Neural progenitor cell (in vitro differentiated cells): ENCODE measurements at places on chromosomes 6 and 20. TPM values are rescaled to one million over a fixed set of nuclear protein-coding genes. Genes with fewer than 3 reads are reported as not detected.

GRCh38 chr6:50128420-50129005, 78.8 kb upstream of the DEFB112 start:
- no peaks in the 10 kb centered on the region for H3K27me3 ChIP-seq
- H3K36me3 ChIP-seq, result no peaks in the 10 kb centered on the region
- H3K4me3 ChIP-seq, result no peak overlapping the region
- peak; percentile 20 for DNase-seq

Gene ABHD16B
- total RNA-seq, result not detected in 2 replicates

Gene SEMG1
- total RNA-seq, result not detected in 2 replicates

DNA sequence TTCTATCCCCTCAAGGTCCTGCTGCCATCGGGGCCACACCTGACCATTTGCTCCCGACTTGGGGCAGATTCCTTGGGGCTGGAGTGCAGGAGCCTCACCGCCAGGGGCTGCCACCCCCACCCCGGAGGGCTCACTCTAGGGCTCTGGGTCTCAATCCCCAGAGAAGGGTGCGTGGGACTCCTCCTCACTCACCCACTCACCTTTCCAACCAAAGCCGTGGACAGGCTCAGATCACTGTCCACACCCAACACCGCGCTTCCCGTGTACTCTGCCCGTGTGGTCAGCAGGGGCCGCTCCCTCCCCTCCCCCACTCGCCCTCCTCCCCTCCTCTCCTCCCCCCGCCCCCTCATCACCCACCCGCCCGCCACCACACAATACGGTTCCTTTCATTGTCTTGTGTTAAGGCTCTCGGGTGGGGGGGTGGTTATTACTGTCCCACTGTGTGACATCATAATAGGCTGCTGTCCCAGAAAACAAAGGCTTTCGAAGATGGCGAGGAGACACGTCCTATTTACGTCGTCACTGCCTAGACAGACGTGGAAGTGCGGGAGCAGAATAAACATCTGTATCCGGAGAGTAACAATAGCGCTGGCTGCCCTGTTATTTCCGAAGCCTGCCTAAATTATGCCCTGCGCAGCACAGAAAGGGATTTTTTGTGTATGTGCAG, 85.8 kb downstream of the YTHDF1 start:
- peak; percentile 52 for DNase-seq
- no peak overlapping the region for H3K27ac ChIP-seq
- peaks cover 11% of the 10 kb centered on the region for H3K27me3 ChIP-seq
- H3K36me3 ChIP-seq, result no peaks in the 10 kb centered on the region
- H3K4me3 ChIP-seq, result peak overlapping the region; percentile 17

Gene FAM83D
- 73.9 and 76.7 TPM in 2 replicates for total RNA-seq

DNA sequence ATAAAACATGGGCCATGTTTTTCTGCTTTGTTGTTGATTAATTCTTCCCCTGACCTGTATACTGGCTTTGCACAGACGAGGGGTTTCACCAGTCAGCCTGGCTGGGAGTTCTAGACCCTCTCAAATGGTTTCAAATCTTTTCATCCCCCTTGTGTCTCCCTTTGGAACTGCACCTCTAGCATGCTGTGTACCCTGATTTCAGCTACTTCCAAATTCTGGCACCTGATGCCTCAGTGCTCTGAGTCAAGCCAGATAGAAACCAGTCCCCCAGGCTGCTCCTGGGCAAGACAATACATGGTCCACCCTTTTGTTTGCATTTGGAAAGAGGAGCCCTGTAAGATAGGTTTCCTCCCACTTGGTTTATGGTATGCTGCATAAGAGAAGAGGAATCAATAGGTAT, 290.2 kb downstream of the BTBD3 start:
- H3K4me3 ChIP-seq, result no peak overlapping the region
- DNase-seq, result peak; percentile 75
- H3K27me3 ChIP-seq, result no peaks in the 10 kb centered on the region
- no peak overlapping the region for H3K27ac ChIP-seq
- no peaks in the 10 kb centered on the region for H3K4me1 ChIP-seq
- H3K36me3 ChIP-seq, result no peaks in the 10 kb centered on the region

Gene ADGRG6
- total RNA-seq, result 0.39 and 0.93 TPM in 2 replicates

DNA sequence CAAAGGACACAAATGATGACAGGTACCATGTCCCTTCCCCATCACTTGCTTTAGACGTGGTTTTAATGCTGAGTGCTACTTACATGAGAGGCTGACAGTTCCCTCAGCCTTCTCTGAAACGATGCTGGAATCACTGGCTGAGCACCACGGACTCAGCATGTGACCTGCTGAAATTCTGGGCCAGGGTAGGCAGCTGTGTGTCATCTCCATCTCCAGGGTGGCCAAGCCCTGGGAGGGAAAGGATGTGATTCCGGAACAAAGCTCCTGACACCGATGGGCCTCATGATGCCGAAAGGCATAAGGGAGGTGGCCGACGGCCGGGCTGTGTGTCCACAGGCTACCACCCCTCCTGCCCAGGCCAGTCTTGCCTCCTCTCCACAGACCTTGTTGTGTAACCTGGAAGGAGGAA, 184.3 kb upstream of the CST7 start:
- H3K27me3 ChIP-seq, result no peaks in the 10 kb centered on the region
- no peak overlapping the region for H3K27ac ChIP-seq
- no peak overlapping the region for H3K4me3 ChIP-seq
- no peaks in the 10 kb centered on the region for H3K4me1 ChIP-seq
- DNase-seq, result no peak

Gene TOMM6
- total RNA-seq, result 177 and 182 TPM in 2 replicates

DNA sequence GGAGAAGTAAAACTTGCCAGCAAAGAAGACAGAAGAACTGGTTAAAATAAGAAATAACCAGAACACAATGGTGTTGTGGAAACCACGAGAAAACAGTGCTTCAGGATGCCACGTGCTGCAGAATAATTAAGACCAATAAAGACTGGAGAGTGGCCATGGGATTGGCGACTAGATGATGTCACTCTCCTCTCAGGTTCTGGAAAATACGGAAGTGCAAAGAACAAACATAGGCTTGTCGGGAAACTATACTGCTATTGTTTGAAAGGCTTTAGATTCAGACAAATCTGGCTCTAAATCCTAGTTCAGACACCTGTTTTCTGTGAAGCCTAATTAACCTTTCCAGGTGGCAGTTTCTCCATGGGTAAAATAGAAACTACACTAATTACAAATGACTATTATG, 138.4 kb upstream of the STXBP5 start:
- H3K4me1 ChIP-seq, result no peaks in the 10 kb centered on the region
- H3K27me3 ChIP-seq, result no peaks in the 10 kb centered on the region
- DNase-seq, result no peak
- H3K27ac ChIP-seq, result no peak overlapping the region

GRCh38 chr6:45327956-45328522, at the start of gene RUNX2:
RUNX2 (plus strand) TSS chr6:45328330; CDS start chr6:45328727, 397 bp downstream.
- DNase-seq, result no peak
- no peak within 1 kb of the TSS for H3K4me3 ChIP-seq
- no peak within 1 kb of the TSS for H3K27ac ChIP-seq
- no peaks in the 10 kb centered on the region for H3K27me3 ChIP-seq

- H3K36me3 ChIP-seq, result no peaks in the 10 kb centered on the region
- H3K4me3 ChIP-seq, result no peak overlapping the region
- no peak for DNase-seq
- H3K4me1 ChIP-seq, result peaks cover 9% of the 10 kb centered on the region
- no peak overlapping the region for H3K27ac ChIP-seq
These were observed 95.4 kb downstream of the MKKS start for GRCh38 chr20:10338426-10339180.

Gene ADGRF1
- not detected in 2 replicates for total RNA-seq

DNA sequence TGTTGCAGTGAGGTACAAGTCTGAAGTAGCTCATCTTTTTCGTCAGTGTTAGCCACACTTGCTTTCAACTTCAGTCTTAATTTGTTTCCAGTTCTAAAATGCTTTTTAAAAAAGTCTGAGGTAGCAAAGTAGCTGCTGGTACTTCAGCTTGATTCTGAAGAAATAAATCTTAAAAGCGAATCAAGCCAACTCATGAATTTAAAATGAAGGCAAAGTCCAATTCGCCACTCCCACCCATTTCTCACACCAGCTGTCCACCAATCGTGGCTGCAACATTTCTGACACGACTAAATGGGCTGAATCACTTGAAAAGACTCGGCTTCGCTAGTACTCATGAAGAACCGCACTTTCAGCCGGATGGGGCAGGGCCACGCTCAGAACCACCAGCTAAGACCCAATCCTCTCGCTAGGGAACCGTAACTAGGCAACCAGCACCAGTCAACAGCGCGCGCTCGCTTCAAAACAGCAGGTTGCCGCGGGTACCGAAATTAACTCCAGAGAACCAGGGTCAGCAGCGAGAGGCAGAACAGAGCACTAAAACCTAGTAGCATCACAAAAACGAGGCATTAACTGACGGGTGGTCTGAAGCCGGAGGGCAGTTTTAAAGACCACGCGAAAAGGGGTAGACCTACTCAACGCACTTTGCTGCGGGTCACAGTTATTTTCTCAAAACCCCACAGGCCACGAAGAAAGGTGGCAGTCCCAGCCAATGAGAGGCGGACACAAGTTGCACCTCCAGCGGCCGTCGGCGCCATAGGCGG, 900 bp downstream of the BCLAF1 start:
- H3K4me1 ChIP-seq, result peaks cover 20% of the 10 kb centered on the region
- peak overlapping the region; percentile 99 for H3K27ac ChIP-seq
- H3K36me3 ChIP-seq, result no peaks in the 10 kb centered on the region
- H3K27me3 ChIP-seq, result no peaks in the 10 kb centered on the region

DNA sequence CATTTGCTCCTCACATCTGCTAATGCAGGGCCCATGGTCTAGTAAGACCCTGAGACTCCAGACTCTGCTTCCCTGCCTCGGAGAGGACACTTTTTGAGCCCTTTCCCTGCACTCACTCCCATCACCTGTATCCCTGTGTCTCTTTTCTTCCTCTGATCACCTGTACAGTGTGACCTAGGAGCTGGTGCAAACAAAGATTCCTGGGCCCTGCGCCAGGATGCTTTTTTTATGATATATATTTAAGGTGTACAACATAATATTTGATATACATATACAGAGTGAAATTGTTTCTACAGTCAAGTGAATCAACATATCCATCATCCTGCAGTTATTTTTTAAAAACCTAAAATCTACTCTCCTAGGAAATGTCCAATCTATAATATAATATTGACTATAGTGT, 355.4 kb downstream of the MAFB start:
- H3K36me3 ChIP-seq, result no peaks in the 10 kb centered on the region
- no peak overlapping the region for H3K4me3 ChIP-seq
- DNase-seq, result no peak
- no peak overlapping the region for H3K27ac ChIP-seq
- no peaks in the 10 kb centered on the region for H3K27me3 ChIP-seq

DNA sequence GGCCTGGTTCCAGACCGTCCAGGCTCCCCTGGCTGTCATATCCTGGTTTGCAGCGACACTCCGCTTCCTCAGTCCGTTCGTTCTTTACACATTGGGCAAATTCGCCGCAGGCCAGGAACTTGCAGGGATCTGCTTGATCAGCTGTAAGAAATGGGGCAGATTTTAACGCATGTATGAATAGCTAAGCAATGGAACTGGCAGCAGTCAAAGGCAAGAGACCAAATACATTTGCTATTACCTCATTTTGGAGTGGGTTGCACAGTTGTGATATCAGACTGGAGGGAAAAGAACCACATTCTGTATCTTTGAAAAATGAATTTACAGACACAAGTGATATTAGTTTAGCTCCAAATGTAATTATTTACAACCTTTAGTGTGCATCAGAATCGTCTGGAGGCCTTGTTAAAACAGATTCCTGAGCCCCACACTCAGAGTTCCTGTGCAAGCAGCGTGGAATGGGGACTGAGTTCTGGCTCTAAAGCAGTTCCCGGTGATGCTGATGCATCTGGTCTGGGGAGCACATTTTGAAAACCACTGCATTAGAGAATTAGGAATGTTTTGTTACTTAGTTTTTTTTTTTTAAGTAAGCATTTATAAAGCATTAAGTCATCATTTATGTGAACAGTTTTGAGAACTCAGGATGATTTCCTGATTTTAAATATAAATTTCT, 141.3 kb downstream of the IMPG1 start:
- no peak for DNase-seq
- H3K4me1 ChIP-seq, result peaks cover 9% of the 10 kb centered on the region
- no peaks in the 10 kb centered on the region for H3K36me3 ChIP-seq
- H3K27me3 ChIP-seq, result peaks cover 7% of the 10 kb centered on the region

Gene WFDC8
- not detected in 2 replicates for total RNA-seq

Gene LPA
- not detected in 2 replicates for total RNA-seq

GRCh38 chr20:32607727-32608663, 22.9 kb upstream of the NOL4L start:
- H3K4me3 ChIP-seq, result no peak overlapping the region
- DNase-seq, result no peak
- no peak overlapping the region for H3K27ac ChIP-seq
- H3K36me3 ChIP-seq, result no peaks in the 10 kb centered on the region
- no peaks in the 10 kb centered on the region for H3K27me3 ChIP-seq
- peaks cover 27% of the 10 kb centered on the region for H3K4me1 ChIP-seq

Gene OR12D3
- not detected in 2 replicates for total RNA-seq

Gene AGPAT4
- 30.5 and 34.5 TPM in 2 replicates for total RNA-seq

- H3K27ac ChIP-seq, result no peak overlapping the region
- no peaks in the 10 kb centered on the region for H3K36me3 ChIP-seq
- no peak overlapping the region for H3K4me3 ChIP-seq
- no peaks in the 10 kb centered on the region for H3K4me1 ChIP-seq
- no peaks in the 10 kb centered on the region for H3K27me3 ChIP-seq
These were observed 997.6 kb upstream of the CITED2 start for GRCh38 chr6:140372064-140372463.

Gene SULF2
- total RNA-seq, result 24.0 and 38.0 TPM in 2 replicates

DNA sequence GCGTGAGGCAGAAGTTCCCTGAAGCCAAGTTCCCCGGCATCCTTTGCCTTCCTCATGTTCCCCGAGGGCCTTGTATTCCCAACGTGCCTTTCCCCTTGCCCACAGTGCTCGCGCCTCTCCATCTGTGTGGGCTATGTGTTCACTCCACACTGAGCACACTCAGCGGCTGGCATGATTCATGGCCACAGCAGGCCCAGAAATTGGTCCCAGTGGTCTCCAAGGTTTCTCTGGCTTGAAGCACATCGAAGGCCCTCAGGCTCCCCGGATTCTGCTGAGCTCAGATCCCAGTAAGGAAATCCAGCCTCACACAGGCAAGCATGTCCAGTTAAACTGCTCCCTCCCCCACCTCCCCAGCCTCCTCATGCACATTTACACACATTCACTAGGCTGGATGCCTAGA, 123.6 kb downstream of the ISM1 start:
- H3K27me3 ChIP-seq, result no peaks in the 10 kb centered on the region
- H3K4me3 ChIP-seq, result no peak overlapping the region
- H3K36me3 ChIP-seq, result no peaks in the 10 kb centered on the region
- H3K27ac ChIP-seq, result no peak overlapping the region
- no peak for DNase-seq

DNA sequence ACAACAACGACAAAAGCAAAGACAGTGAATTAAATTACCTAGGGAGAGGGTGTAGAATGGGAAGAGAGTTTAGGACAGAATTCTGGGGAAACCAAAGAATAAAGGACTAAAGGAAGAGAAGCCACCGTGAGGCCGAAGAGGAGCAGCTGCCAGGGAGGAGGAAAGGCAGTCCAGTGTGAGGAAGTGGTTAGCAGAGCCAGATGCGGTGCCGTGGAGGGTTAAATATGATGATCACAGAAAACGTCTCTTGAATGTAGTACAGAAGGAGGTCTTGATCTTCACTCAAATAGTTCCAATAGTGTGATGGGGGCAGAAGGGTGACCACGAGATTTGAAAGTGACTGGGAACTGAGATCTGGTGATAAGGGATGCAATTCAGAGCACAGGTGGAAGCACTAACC, 67.7 kb downstream of the TMEM244 start:
- no peaks in the 10 kb centered on the region for H3K36me3 ChIP-seq
- no peaks in the 10 kb centered on the region for H3K27me3 ChIP-seq
- H3K4me3 ChIP-seq, result no peak overlapping the region
- H3K27ac ChIP-seq, result no peak overlapping the region

- no peaks in the 10 kb centered on the region for H3K27me3 ChIP-seq
- H3K36me3 ChIP-seq, result no peaks in the 10 kb centered on the region
- no peak overlapping the region for H3K27ac ChIP-seq
- H3K4me3 ChIP-seq, result no peak overlapping the region
These were observed 47.9 kb upstream of the LIN28B start for GRCh38 chr6:104908888-104909525.
